ENCODE measurements at places on chromosomes 6 and 20. TPM values are rescaled to one million over a fixed set of nuclear protein-coding genes. Genes with fewer than 3 reads are reported as not detected.

AVP gene
- not detected for total RNA-seq

APCDD1L gene
- not detected for total RNA-seq

CCHCR1 gene
- total RNA-seq: 85.5 TPM

GHRH gene
- total RNA-seq: not detected

ELOVL2 gene
- total RNA-seq: not detected
